AG09319 (cell line): ENCODE measurements at places on chromosomes 7 and 10.

DNA sequence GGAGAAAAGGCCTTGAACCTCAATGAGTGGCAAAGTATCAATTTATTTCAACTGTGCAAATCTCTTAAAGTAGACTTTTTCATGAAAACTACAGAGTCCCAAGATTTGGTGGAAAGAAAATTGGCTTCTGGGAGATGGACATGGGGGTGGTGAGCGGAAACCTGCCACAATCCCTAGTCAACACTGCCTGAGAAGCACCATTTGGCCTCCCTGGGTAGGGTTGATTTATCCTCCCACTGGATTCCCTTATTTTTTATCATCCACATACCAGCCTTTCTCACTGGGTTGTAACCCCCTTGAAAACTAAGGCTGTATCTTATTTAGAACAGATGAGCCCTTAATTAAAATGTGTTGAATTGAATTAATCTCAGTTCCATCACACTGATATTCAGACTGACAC lies 101.7 kb upstream of the PTN start:
- DNase-seq = no peak

DNA sequence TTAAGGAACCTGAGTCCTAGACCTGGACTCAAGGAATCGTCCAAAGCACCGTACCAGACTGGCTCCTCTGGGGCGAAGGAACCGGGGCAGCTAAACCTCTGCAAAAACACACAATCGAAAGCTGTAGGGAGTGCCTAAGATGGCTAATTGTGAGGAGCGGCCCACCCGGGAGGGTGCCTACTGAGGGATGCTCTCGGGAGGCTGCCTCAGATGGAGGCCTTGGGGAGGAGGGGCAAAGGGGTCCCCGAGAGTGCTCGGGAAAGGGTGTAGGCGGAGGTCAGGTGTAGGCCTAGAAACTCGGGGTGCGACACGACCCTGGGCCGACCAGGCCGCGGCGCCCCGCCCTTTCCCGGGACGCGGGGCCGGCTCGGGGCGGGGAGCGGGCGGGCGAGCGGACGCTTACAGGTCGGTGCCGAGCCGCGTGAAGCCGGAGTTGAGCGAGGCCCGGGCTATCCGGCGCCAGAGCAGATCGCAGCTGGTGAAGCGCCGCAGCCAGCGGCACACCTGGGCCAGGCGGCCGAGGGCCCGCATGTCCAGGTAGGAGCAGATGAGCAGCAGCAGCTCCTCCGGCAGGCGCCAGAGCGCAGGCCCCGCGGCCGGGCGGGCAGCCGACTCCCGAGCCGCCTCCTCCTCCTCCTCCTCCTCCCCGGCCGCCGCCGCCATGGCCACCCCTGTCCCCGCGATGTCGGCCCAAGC lies 844 bp downstream of the FBXW4 start:
- peak; percentile 18 for DNase-seq

GRCh38 chr10:94412449-94412848 lies 10.1 kb downstream of the TBC1D12 start:
- DNase-seq = no peak

DNA sequence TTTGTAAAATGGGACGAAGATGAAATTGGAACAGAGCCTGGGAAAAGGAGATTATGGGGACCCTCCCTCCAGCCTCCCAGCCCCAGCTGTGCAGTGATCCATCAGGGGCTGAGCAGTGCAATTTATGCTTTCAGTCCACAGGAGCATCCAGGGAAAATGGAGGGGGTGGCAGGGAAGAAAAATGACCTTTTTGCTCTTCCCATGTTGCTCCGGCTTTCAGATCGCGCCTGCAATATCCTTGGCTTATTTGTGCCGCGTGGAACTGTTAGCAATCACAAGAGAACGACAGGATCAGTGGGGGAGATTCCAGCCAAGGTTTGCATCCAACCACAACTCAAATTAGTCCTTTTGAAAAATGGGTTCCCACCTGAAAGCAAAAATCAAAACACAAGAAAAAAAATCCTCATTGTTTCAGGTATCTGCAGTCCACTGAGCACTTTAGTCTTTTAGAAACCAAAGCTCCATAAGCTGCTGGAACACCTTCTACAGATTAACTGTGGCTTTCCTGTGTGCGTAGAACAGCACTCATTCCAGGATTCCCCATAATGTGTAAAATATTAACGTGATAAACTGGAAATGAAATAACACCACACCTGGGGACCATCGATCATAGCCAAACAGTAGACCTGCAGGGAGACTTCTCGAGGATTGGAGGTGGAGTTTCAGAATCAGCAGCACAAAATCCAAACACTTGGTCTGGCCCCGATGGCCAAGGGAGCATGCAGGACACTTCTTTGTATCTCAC lies 30.7 kb upstream of the SFMBT2 start:
- no peak for DNase-seq

DNA sequence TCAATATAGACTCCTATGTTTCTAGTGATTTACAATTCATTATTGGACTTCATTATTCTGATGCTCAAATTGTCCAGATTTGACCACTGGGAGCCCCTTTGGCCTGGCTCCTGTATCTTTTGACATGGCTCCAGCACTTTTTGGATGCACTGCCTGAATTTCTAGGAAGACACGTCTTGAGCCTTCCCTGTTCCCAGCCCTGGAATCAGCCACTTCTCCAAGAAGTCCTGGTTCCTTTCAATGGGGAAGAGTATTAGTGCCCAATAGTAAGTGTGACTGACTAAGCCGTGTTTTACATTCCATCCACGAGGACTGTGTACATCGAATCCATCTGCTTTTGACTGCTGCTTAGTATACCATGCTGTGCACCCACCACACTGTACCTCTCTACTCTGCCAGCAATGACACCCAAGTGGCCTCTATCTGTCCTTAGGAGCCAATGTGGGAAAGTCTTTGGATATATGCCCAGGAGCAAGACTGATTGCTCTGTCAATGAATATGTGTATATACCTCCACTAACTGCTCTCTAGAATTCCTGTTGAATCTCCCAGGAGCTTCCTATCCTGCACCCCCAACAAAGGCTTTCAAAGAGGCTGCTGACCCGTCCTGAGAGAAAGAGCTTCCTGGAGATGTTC lies 23.2 kb upstream of the NPFFR1 start:
- no peak for DNase-seq

GRCh38 chr7:100891568-100892247 lies 2.2 kb upstream of the UFSP1 start:
- DNase-seq = no peak

GRCh38 chr10:47378606-47379444 lies 5.3 kb downstream of the ZNF488 start:
- DNase-seq = no peak

GRCh38 chr7:35680403-35681013 lies 14.4 kb downstream of the HERPUD2 start:
- DNase-seq = no peak

DNA sequence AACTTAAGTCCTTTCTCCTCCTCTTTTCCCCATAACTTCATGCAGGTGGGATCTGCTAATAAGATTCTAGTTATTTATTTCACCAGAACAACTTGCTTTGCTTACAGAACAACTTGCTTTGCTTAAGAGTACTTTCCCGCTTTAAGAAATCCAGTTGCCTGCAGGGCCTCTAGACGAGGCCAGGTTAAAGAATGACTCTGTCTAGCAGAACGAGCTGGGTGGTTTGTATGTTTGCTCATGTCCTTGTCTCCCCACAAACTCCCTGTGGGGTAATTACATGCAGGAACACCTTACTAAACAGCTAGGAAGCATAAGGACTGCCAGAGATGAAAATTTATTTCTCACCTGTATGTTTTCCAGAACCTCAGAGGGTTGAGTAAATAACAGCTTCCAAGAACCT lies 8.8 kb upstream of the FZD8 start:
- no peak for DNase-seq

- no peak for DNase-seq
Measured at GRCh38 chr10:4033341-4033896, 248.4 kb upstream of the KLF6 start.

DNA sequence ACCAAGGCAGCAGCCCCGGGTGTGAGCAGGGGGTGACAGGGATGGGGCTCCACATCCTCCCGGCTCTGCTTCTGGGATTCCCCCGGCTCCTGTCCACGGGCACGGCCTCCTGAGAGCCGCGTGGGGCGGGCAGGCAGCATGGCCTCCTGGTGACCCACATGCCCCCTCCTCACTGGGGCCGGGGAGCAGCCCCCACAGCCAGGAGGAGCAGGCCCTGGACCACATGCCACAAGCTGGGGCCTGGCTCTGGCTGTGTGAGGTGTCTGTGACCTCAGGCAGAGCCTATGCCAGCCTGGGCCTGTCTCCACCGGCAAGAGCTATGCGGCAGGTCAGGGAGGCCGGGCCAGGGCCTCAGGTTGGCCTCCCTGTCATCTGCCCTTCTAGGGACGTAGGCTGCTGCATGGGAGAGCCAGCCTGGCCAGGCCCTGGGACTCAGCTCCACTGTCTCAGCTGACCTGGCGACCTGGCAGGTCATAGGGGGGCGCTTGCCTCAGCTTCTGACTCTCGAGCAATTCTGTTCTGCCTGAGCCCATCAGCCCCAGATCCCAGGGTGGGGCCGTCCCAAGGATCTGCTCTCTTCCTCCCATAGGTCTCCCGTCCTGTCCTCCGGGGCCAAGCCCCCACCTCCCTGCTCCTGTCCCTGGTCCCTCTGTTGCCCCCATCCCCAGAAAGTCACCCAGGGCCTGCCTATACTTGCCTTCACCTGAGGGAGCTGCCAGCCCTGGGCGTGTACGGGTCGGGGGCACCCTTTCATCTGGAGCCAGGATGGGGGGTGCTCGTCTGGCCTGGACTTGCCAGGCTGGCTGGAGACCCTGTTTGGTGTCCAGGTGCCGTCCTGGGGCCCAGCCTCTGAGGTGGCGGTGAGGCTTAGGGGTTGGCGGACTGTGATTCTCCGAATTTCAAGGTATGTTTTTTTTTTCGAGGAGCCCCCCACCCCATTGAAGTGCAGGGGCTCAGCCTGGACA lies 3.9 kb upstream of the TMEM184A start:
- no peak for DNase-seq

DNA sequence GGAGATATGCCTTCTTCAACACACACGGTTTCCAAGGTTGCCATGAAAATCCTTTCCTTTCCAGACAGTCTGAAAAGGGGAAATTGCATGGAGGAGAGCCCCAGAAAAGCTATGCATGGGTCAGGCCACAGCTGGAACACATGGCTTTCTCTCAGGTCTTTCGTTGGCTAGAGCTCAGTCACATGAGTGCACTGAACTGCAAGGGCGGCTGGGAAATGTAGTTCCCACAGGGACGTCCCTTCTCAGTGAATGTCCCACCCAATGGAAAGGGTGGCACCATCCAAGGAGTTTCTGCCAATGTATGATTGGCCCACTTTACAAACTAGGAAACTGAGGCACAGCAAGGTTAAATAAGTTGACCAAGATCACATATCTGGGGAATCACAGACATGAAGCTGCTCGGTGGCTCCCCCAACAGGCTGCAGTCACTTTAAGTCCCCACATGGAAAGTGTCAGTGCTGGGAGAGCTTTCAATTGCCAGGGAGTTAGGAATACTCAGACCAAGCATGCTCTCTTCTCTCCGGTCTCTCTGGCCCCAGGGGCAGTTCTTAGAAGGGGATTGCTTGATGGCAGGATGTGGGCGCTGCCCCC lies 571.3 kb downstream of the GLRX3 start:
- no peak for DNase-seq

GRCh38 chr7:70925411-70926115 lies 206.4 kb upstream of the GALNT17 start:
- DNase-seq = no peak

GRCh38 chr10:72625276-72625607 lies 637 bp downstream of the MICU1 start:
- DNase-seq = no peak

DNA sequence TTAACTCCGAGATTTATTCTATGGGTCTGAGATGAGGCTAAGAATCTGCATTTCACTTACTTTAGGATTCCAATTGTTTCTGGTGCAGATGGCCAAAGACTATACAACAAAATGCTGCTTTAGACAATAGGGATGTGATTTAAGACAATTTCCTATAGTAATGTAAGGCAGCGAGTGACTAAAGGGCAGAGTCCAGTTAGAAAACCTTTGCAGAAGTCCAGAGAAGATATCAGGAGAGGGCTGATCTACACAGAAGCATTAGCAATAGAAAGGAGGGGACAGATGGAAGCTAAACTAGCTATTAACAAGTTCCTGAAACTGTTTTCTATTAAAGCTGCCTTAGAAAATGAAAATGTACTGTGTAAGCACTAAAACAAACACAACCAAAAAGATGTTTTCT lies 398.9 kb downstream of the DGKB start:
- no peak for DNase-seq

GRCh38 chr7:44158096-44158872 lies 17.2 kb upstream of the MYL7 start:
- DNase-seq = no peak

- peak; percentile 89 for DNase-seq
Measured at GRCh38 chr7:116528008-116528789, 3.4 kb downstream of the CAV1 start.

DNA sequence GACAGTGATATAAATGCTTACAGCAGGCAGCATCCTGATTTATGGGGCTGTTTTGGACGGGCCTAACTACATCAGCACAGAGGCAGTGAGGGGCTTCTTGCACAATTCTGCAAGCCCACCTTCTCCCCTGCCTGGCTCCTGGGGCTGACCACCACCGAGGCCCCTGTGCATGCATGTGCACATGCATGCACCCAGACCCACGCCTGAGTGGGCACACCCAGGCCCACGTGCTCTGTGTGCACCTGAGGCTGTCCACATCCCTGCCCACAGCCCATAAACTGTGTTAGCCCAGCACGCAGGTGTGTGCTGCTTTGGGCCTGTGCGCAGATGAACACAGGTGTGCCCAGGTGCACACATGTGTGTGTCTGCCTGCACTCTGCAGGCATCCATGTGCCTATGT lies 40.0 kb downstream of the ZMIZ1 start:
- no peak for DNase-seq

DNA sequence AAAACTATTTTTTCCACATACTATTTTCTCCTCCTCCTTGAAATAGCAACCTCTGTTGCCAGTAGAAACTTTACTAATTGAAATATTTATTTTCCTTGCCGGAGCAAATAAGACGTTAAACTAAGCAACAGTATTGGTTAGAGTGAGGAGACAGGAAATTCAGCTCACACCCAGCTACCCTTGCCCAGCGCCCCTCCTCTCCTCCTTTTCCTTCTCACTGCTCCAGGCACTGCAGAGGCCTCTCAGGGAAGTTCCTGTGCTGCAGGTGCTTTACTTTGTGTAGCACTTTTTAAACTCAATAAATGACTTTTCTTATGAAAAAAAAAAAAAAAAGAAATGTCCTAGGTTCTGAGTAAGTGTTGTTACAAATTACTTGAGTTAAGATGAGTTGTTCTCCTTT lies 134.0 kb downstream of the SEMA3E start:
- DNase-seq = no peak

DNA sequence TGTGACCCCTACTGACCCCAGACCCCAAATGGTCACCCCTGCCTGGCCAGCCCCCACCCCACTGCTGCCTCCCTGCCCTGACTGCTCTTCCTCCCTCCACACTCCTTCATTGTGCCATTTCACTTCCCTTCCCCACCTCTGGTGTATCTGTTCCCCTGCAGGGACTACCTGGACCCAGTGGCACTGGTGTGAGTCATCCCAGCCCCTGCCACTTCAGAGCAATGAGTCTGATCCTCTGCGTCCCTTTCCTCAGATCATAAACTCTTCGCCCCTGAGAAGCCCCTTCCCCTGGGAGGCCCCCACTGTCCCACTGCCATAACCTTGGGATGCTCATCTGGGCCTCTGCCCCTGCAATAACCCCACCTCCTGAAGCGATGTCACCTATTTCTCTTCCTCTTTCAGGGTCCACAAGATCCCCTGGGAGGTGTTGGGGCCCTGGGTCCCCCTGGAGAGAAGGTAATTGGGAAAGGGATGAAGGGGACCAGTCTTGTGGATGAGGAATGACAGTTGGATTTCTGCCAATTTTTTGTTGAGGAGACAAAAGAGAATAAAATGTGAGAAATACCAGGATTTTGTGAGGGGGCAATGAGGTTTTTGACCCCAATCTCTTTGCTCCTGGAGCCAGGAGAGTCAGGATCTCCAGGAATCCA lies 19.1 kb upstream of the VOPP1 start:
- no peak for DNase-seq
